ENCODE measurements at places on chromosomes 7 and 10.

GRCh38 chr10:123380491-123381085 lies 226.4 kb downstream of the BUB3 start:
- no peak for DNase-seq

DNA sequence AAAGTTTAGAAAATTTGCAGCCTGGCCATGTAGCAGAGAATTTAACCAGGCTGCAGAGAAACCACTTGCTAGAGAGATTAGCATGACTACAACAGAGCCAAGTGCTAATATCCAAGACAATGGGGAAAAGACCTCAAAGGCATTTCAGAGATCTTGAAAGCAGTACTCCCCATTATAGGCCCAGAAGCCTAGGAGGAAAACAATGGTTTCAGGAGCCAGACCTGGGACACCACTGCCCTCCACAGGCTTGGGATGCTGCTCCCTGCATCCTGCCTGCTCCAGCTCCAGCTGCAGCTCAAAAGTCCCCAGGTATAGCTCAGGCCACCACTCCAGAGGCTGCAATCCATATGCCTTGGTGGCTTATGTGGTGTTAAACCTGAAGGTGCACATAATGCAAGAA lies 101.5 kb upstream of the TMEM72 start:
- no peak for DNase-seq

GRCh38 chr7:73974948-73975926 lies 52.7 kb upstream of the ELN start:
- DNase-seq, result no peak

- DNase-seq, result no peak
These were observed 223.7 kb upstream of the HABP2 start for GRCh38 chr10:113329121-113329596.

DNA sequence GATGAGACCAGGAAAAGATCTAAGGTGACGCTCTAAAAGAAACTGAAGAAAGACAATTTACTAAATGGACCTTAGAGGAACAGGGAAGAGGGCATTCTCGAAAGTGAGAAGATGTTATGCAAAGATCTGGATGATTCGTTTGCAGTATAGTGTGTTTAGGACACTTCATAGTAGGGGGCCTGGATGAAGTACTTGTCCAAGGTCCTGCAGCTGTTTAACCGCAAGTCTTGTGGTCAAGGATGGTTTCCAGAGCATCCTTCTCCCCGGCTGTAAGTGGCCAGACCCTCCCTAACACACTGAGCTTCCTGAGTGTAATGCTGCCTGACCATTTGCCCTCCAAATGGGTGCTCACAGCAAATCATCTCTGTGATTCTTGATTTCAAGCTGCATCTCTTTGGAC lies 101.6 kb downstream of the XPNPEP1 start:
- no peak for DNase-seq

DNA sequence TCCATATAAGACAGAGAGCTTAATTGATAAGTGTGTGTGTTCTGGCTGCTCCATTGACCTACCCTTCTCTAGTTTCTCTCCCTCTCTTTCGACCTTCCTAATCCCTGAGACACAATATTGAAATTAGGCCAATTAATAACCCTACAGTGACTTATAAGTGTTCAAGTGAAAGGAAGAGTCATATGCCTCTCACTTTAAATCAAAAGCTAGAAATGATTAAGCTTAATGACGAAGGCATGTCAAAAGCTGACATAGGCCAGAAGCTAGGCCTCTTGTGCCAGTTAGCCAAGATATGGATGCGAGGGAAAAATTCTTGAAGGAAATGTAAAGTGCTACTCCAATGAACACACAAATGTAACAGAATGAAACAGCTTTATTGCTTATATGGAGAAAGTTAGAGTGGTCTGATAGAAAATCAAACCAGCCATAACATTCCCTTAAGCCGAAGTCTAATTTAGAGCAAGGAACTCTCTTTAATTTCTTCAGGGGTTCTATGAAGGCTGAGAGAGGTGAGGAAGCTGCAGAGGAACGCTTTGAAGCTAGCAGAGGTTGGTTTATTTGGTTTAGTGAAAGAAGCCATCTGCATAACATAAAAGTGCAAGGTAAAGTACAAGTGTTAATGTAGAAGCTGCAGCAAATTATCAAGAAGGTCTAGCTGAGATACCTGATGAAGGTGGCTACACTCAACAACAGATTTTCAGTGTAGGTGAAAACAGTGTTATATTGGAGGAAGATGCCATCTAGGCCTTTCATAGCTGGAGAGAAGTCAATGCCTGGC lies 53.8 kb downstream of the ST7 start:
- DNase-seq, result no peak

GRCh38 chr10:69685802-69686585 lies 55.9 kb downstream of the FAM241B start:
- DNase-seq, result peak; percentile 33

GRCh38 chr10:129361676-129362376 lies 105.2 kb upstream of the MGMT start:
- no peak for DNase-seq

GRCh38 chr7:155980841-155981240 lies 168.6 kb upstream of the SHH start:
- no peak for DNase-seq

GRCh38 chr7:134104166-134104565 lies 23.0 kb upstream of the LRGUK start:
- DNase-seq, result no peak

DNA sequence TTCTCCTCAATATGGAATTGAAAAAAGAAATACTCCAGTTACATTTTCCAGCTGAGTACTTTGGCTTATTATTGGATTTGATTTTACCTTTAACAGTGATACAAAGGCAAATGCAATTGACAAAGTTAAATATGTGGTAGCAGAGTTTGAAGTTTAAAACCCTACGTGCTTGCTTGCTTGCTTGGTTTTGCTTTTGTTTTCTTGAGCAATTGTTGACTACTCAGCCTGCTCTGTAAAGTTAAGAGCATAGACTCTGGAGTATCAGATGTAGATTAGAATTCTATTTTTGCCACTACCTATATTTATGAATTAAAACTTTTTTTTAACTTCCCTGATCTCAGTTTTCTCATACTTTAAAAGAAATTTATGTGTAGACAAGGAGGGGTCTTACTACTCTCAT lies 51.4 kb downstream of the PCDH15 start:
- DNase-seq, result no peak

GRCh38 chr7:36051501-36051900 lies 101.6 kb upstream of the EEPD1 start:
- DNase-seq, result no peak

- DNase-seq, result no peak
These were observed 176.6 kb downstream of the GALNT11 start for GRCh38 chr7:152202056-152202455.

- no peak for DNase-seq
These were observed 335.4 kb upstream of the MEOX2 start for GRCh38 chr7:16021851-16022250.

GRCh38 chr10:3347413-3348182 lies 175.0 kb upstream of the PITRM1 start:
- no peak for DNase-seq

GRCh38 chr7:127091620-127092019 lies 161.1 kb downstream of the GRM8 start:
- DNase-seq, result no peak

- DNase-seq, result no peak
These were observed 3.6 kb downstream of the PWWP2B start for GRCh38 chr10:132400547-132401151.

GRCh38 chr7:4962872-4963775 lies 4.1 kb upstream of the MMD2 start:
- DNase-seq, result no peak

- DNase-seq, result no peak
These were observed 103.5 kb upstream of the FAM3C start for GRCh38 chr7:121499624-121500023.

DNA sequence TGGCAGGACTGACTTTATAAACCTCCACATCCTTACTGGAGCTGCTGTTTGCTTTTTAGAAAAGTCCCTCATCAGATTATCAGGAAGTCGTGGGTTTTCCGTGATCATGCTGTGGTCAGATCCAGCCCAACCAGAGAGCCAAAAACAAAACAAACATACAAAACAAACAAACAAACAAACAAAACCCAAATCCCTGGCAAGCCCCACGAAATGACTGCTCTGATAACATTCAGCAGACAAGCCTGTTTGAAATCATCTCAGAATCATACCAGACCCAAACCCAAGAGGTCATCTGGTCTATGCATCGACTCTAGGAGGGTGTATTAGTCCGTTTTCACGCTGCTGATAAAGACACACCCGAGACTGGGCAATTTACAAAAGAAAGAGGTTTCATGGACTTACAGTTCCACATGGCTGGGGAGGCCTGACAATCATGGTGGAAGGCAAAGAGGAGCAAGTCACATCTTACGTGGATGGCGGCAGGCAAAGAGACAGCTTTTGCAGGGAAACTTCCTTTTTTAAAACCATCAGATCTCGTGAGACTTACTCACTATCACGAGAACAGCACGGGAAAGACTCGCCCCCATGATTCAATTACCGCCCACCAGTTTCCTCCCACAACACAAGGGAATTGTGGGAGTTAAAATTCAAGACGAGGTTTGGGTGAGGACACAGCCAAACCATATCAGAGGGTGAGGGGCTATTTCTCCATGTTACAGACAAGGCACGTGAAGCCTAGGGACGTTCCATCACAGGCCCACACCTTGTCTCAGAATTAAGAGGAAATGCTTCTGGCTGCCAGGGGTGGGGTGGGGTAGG lies 85.7 kb downstream of the PARP12 start:
- DNase-seq, result no peak

- no peak for DNase-seq
These were observed 44.7 kb upstream of the TRUB1 start for GRCh38 chr10:114893251-114893650.

DNA sequence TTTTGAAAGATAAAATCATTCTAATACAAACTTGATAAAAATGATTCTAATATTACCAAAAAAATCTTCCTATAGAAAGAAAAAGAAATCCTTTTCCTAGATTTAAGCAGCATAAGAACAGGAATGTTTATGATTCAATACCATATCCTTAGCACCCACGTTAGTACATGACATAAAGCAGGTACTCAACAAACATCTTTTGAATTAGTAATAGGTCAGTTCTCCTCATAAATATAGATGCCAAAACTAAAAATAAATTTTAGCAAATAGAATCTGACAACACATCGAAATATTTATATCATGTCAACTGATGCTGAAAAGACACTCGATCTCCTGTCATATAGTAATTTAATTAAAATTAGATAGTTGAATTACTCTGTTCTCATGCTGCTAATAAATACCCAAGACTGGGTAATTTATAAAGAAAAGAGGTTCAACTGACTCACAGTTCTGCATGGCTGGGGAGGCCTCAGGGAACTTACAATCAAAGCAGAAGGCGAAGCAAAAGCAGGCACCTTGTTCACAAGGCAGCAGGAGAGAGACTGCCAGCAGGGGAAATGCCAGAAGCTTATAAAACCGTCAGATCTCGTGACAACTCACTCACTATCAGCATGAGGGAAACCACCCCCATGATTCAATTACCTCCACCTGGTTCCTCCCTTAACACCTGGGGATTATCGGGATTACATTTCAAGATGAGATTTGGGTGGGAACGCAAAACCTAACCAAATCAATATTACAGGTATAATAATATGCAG lies 191.8 kb downstream of the HTR7 start:
- DNase-seq, result no peak

DNA sequence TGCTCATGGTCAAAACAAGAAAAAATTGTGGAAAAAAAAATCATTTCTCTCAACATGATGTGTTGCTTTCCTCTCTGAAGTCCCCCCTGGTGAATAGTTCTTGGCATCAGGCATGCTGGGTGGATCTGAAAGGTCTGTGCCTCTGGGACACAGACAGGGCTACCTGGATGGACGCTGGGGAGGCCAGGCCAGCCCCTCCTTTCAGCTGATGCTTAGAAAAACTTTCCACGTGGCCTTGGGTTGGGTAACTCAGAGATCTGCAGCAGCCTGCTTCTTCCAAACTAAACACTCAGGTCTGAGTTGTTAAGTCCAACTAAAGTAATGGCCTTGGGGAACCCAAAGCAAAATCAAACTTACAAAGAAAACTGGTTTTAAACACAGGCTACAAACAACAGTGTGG lies 113.0 kb downstream of the CCDC3 start:
- DNase-seq, result no peak

DNA sequence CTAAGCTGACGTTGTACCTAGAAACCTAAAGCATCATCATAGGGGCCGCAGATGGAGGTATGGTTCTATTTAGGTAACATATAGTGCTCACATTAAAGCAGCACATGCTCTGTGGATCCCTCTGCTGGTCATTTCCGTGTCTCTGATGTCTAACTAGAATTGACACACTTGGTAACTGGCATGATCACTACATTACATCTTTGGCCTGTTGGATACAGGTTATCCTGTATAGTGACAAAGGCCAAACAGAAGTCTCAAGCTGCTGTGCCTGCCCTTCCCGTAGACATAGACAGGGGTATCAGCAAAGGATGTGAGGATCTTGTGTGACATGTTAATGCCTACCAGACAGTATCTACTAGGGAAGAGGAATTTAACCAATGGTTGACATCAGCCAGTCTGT lies 51.2 kb downstream of the KIF5B start:
- DNase-seq, result peak; percentile 10

DNA sequence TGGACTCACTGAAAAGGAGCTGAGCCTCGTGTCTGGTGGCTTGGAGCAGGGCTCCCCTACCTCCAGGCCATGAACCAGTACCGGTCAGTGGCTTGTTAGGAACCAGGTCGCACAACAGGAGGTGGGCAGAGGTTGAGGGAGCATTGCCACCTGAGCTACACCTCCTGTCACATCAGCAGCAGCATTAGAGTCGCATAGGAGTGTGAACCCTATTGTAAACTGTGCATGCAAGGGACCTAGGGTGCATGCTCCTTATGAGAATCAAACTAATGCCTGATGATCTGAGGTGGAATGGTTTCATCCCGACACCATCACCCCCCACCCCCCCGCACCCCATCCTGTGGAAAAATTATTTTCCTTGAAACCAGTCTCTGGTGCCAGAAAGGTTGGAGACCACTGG lies 50.4 kb downstream of the TSPAN15 start:
- DNase-seq, result no peak

DNA sequence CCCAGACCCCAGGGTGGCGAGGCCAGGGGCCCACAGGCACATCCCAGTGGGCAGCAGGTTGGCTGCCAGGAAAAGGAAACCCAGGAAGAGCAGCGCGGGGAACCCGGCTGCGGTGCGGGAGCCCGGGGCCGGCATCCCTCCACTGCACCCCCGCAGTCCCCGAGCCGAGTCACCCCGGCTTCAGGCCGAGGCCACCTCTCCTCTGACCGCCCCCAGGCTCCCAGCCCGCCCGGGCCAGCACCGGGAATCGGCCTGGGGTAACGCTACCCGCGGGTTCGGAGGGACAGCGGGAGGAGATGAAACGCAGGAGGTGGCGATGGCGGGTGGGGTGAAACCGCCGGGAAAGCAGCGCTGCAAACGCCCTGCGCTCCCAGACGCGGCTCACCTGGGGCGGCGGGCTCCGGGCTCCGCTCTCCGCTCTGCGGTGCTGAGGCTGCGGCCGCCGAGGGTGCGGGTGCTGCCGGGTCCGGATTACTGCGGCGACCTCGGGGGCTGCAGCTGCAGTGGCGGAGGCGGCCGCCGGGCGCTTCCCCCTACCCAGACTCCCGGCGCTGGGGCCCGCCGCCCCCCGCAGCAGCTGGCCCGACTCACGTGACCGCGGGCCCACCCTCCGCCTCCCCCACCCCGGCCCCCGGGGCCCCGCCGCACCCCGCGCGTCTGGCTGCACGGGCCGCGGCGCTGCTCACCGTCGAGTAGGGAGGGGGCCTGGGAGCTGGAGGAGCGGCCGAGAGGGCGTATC lies at the start of gene SCRN1:
Gene SCRN1 (minus strand): TSS at position 545 of the 739 bp plus-strand sequence. CDS start 20,734 bp downstream, outside the sequence.
- peak; percentile 51 for DNase-seq

- no peak for DNase-seq
These were observed 32.6 kb downstream of the NUDT1 start for GRCh38 chr7:2274666-2275065.

- DNase-seq, result no peak
These were observed 40.2 kb downstream of the CYCS start for GRCh38 chr7:25084821-25085220.

- DNase-seq, result no peak
These were observed 34.0 kb upstream of the INSIG1 start for GRCh38 chr7:155263581-155264143.

Data from prostate gland (tissue), 2 donors.